ENCODE measurements at places on chromosomes 4 and X.

- no peak for DNase-seq
Measured at GRCh38 chr4:100189820-100190642, at the start of gene DDIT4L. Gene DDIT4L, minus strand, starts transcription at chr4:100190468. Its CDS starts 485 bp downstream, at chr4:100189983.

GRCh38 chr4:85798012-85798770, 323.2 kb downstream of the ARHGAP24 start:
- DNase-seq, result no peak

DNA sequence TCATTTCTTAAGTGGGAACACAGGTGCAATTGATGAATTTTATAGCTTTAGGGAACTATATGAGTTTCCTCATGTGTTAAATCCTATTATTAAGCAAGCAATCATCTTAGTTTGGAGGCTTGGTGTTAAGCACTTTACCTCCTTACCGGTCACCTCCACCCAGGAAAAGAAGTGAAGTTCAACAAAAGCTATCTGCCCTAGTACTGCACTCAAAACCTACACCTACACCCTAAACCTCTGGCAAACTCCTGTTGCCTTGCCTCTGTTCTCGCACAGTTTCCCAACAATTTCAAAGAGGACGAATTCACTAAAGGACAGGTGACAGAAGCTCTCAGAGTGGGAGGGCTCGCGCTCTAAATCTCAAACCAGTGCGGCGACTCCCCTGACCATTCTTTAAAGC, 85.7 kb upstream of the TENT5D start:
- no peak for DNase-seq

DNA sequence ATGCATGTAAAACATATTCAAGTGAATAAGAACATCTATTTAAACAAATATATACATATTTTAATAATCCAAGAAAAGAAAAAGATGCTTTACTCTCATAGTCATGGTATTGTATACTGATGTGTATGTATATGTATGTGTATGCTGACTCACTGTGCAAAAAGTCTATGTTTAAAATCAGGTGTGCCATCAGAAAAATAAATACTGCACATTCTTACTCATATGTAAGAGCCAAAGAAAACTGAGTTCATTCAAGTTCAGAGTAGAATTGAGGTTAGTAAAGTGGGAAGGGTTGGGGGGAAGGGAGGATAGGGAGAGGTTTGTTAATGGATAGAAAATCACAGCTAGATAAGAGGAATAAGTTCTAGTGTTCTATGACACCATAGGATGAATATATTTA, 403.9 kb upstream of the SMIM31 start:
- DNase-seq, result no peak

- DNase-seq, result no peak
Measured at GRCh38 chrX:45258731-45259402, 58.2 kb upstream of the DIPK2B start.

- DNase-seq, result no peak
Measured at GRCh38 chr4:16418814-16419213, 192.5 kb upstream of the TAPT1 start.

DNA sequence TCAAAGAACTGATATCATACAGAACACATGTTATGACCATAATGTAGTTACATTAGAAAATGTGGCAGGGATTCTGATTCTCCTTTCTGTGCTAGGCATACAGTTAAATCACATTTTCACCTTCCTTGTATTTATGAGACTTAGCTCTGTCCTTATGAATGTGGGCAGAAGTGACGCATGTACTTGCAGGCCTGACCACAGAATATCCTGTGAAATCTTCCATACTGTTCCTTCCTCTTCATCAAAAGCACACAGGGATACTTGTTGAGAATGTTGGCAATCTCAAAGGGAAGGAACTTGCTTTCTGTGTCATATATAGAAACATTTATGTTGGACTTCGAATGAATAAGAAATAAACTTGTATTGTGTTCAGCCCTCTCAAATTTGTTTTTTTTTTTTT, 17.2 kb upstream of the MYOZ2 start:
- peak; percentile 28 for DNase-seq

GRCh38 chrX:136697156-136697555, 49.2 kb downstream of the CD40LG start:
- no peak for DNase-seq

GRCh38 chr4:48334900-48335384, 6.4 kb upstream of the SLAIN2 start:
- no peak for DNase-seq

DNA sequence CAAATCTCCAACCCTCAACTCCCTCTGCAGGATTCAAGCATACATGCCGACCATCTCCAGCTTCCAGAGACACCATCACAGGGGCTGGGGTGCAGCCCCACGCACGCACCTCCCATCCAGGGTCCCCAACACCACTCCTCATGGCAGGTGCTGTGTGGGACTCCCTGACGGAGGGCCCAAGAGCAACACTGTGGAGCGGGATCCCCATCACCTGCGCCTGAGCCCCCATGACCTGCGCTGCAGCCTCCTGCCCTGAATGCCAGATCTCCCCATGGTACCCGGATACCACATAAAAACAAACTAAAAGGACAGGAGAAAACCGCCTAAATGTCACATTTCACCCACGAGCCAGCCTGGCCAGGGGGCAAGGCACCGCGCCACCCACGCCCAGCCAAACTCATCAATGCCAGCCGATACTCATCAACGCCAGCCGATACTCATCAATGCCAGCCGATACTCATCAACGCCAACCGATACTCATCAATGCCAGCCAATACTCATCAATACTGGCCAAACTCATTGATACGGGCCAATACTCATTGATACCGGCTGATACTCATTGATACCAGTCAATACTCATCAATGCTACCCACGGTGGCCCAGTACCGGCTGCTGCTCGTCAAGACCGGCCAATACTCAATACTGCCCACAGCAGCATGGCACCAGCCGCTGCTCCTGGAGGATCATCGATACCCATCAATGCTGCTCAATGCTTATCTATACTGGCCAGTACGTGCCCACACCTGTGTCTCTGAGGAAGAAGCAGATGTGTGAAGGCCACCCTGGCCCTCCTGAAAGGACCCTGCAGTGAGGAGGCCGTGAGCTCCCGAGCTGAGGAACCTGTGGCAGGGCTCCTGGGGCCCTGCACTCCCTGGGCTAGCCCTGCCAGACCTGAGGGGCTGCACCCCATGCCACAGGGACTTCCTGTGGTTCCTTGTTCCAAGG, 6.2 kb downstream of the CTBP1 start:
- no peak for DNase-seq

GRCh38 chrX:153778684-153779101, 2.1 kb upstream of the SRPK3 start:
- no peak for DNase-seq

DNA sequence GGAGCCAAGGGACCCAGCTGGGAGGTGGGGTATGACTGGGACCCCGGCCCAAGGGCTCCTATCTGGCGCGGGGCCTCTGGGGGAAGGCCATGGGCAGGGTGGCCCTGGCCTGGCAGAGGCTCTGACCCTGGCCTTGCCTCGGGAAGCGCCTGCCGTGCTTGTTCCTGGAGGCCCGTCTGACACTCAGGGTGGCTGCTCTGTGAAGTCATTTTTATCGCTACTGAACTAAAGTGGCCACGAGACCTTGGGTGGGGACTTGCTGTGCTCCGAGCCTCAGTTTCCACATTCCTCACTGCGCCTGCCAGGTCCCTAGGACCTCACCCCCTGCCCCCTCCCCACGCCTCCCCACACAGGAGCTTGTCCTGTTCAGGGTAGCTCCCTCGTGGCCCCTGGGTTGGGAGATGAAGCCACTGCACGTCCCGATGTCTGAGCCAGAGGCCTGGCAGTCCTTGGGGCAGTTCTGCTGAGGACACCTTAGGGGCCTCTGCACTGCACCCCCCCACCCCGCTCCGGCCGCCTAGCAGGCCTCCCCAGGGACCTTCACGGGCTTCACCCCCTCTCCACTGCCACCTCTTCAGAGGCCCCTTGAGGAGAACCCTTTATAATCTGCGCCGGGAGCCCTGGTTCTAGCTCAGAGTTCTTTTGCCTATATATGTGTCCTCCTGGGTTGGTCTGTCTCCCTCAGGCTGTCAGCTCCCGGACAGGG, 639 bp upstream of the SORCS2 start:
- no peak for DNase-seq

DNA sequence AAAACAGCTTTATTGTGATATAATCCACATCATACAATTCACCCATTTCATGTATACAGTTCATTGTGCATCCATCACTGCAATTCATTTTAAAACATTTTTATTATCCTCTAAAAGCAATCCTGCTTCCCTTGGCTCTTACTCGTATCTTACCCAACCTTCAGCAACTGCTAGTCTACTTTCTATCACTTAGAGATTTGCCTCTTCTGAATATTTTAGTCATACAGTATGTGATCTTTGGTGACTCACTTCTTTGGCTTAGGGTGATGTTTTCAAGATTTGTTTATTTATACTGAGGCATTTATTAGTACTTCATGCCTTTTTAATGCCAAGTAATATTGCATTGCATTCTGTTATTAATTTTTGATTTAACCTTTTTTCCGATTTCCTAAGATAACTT, 15.0 kb upstream of the MSMO1 start:
- no peak for DNase-seq

- no peak for DNase-seq
Measured at GRCh38 chr4:157977086-157977485, 195.7 kb downstream of the GASK1B start.

GRCh38 chr4:87003266-87003665, 68.5 kb downstream of the AFF1 start:
- no peak for DNase-seq

DNA sequence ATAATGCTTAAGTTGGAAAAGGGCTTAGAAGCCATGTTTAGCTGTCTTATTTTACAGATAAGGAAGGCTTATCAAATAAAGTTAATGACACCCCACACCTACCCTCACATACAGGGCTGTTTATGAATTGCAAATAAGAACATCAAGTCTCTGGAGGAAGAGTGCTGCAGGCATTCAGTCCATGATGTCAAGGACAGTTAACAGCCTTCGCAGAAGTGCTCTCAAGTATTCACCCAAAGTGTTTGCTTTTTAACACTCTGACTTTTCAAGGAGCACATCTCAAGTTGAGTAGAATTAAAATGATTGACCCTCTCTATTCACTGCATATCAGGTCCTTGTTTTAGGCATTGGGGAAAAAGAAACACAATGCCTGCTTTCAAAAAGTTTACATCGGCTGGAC, 328.7 kb downstream of the LDB2 start:
- DNase-seq, result no peak

DNA sequence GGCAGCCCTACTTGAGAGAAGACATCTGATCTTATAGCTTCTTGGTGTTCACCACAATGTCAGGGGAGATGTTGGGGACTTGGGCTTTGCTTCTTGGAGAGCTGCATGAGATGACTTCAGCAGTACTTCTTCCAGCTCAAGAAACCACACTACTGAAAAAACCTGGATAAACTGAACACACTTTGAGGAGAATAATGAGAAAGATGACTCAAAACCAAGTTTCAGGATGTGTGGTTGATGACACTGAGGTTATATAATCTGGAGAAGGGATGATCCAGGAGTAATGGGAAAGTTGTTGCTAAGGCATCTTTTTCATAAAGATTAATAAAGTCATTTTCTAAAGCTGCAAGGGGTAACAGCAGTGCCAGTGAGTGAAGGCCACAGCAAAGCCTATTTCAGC, 58.4 kb upstream of the PNPLA4 start:
- no peak for DNase-seq

DNA sequence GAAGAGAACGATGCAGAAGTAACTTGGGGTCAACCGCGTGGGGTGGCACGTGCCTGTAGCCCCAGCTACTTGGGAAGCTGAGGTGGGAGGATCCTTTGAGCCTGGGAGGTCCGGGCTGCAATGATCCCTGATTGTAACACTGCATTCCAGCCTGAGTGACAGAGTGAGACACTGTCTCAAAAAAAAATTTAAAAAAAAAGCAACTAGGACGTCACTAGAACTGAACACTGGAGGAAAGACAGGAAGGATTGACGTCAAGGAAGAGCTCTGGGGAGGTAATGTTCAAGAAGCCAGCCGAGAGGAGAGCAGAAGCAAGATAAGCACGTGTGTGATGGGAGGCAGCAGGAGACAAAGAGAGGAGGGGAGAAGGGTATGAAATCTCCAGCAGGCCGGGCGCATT, 28.7 kb downstream of the S100G start:
- DNase-seq, result no peak

DNA sequence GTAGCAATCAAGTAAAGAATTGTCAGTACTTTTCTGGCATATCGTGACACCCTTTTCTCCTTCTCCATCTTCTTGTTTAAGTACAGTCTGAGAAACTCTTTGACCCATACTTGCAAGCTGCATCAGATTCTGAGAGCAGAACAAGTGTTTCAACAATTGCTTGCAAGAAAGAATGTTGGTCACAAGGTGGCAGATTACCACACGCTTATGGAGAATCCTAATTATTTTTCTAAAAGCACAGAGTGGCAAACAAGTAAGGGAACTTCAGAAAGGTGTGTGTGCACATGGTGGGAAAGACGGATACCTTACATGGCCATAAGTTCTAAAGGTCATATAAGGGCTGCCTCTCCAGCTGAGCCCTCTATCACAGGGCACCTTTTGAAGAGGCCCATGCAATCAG, 136.4 kb upstream of the FGF13 start:
- no peak for DNase-seq

DNA sequence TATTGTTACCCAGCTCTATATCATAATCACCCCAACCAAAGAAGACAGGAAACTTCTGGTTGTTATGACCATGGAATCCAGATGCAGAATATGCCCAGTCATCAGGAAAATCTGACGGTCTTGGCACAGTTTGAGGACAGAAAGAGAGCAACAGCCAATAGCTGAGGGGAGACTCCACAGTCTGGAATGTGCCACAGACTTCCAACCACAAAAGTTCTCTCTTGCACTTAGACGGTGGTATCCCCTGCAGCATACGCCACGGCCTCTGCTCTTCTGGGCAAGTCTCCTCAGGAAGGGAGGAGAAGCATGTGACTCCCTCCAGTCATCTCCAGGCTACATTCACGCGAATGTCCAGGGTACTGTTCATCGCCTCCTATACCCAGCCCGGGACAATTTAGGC, 18.4 kb downstream of the ZNF827 start:
- no peak for DNase-seq

DNA sequence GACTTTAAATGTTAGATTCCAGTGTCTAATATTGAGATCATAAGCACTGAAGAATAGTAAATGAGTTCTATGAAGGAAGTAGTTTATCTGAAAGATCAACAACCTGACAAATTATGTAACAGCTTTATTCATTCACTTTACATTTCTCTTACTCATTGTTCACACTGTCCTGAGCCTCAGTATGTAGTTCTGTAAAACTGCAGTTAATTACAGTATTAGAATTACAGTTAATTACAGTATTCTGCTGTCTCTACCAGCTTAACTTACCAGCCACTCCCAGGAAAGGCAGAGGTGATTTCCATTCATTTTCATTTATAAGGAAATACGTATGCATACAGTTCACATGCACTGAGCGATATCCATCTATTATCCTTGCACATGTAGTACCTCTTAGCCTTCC, 32.7 kb downstream of the NFKB1 start:
- DNase-seq, result no peak

- no peak for DNase-seq
Measured at GRCh38 chrX:10502961-10503360, 117.4 kb downstream of the MID1 start.

DNA sequence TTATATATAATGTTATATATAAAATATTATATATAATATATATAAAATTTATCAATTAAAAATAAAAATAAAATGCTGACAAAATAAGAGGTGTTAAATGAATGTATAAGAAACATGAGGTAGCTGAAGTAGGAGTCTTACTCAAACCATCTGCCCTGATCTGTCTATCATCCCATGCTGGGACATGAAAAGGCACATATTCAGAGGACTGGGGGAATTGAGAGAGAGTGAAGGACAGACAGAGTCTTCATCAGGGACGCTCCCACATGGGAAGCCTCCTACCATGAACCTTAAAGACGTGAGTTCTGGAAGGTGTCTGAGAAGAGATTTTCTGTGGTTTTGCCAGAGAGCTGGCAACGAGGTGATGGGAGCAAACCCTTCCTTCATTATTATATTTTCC, 4.1 kb upstream of the ARSF start:
- no peak for DNase-seq
